ENCODE measurements at places on chromosomes 1 and 21. TPM values are rescaled to one million over a fixed set of nuclear protein-coding genes. Genes with fewer than 3 reads are reported as not detected.

DNA sequence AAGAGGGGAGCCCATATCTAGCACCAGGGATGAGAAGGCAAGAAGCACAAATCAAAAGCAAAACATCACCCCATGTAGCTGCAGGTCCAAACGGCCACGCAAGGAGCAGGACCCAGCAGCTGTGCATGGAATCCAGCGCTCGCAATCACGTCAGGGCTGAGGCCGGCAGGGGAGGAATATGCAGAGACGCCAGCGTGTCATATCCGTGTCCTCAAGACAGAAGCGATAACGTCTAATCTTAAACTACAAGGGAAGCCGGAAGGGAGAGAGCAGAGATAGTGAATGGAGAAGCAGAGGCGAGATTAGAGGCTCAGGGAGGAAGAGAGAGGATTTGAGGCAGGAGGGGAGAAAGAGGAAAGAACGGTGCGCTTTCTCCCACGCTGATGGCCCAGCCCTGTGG, 39.1 kb downstream of the FBXO2 start:
- DNase-seq: no peak

GRCh38 chr1:227093309-227093708, 153.2 kb downstream of the COQ8A start:
- no peak for DNase-seq

- no peak for DNase-seq
These were observed 667 bp upstream of the NID1 start for GRCh38 chr1:236065509-236066005.

GRCh38 chr21:43348170-43348766, 78.7 kb downstream of the SIK1 start:
- DNase-seq: no peak

DNA sequence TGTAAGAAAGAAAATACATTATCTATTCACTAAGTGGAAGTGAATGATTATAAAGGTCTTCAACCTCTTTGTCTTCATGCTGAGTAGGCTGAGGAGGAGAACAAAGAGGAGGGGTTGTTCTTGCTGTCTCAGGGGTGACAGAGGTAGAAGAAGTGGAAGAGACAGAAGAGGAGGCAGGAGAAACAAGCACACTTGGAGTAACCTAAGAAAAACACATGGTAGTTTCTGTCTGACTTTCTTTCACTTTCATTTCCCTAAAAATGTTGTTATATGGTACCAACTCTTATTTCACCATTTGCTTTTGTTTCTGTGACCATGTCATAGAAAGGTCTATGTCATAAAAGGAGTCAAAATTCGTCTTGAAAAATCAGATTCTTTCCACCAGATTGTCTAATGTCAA, 696.6 kb upstream of the BRINP3 start:
- DNase-seq: no peak

Gene UBASH3A
- not detected for polyA plus RNA-seq
